ENCODE measurements at places on chromosomes 16 and 17.
A peak's percentile ranks its signal among the peaks of the same experiment; 100 is the strongest.

DNA sequence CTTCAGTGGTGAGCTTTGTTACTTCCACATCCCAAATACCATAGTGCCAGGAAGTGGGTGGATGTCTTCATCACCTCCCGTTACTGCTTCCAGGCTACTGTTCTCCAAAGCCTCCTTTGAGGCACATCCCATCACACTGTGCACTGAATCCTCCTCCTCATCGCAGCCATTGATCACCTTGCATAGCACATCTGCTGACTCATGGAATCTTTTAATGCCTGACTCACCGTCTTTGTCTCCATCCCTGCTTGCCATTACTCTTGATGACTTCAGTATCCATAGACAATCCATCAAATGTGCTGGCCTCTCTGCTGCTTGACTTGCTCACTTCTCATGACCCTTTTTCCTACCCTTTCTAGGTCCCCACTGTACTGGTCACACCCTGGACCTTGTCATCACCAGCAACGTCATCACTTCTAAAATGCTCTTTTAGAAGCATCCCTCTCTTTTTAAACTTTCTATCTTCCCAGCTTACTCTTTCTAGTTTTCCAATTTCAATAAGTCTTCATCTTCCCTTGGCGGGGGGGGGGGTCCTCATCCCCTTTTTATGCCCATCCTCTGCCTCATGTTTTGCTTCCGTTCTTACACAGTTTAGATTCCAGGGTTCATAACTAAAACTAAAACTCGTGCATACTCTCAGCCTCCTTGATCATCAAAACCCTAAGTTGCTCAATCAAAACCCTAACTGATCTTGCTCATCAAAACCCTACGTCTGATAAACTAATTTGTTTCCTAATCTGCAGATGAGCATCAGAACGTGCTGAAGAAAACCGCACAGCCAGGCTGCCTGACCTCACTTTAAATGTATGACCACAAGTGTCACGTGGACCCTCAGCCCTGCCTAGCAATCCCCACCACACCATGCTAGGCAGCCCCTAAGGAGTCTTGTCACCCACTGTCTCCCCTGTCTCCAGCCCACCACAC lies 289.7 kb upstream of the ZFHX3 start:
- no peak for DNase-seq

DNA sequence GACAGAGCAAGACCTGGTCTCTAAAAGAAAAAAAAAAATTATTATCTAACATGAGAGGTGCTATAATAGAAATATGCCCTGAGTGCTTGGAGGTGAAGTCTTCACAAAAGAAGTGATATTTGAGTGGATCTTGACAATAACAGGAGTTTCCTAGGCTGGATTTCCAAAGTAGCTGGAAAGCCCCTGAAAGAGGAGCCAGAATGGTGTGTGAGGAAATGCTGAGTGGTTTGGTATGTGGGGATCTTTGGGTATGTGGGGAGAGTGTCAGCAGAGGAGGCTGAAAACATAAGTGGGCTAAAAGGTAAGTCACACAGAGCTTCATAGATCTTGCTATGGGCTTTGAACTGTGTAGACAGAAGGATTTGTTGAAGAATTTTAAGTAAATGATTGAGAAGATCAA lies 100.1 kb downstream of the YPEL2 start:
- no peak for DNase-seq

DNA sequence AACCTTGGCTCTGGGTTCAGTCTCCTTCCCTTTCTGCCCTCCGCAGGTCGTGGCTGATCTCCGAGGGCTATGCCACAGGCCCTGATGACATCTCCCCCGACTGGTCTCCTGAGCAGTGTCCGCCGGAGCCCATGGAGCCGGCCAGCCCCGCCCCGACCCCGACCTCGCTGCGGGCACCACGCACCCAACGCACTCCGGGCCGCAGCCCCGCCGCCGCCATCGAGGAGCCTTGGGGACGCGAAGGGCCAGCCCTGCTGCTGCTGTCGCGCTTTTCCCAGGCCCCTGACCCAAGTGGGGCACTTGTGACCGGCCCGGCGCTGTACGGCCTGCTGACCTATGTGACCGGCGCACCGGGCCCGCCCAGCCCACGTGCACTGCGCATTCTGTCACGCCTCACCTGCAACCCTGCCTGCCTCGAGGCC lies 5.1 kb downstream of the ARMC5 start:
- no peak for DNase-seq

DNA sequence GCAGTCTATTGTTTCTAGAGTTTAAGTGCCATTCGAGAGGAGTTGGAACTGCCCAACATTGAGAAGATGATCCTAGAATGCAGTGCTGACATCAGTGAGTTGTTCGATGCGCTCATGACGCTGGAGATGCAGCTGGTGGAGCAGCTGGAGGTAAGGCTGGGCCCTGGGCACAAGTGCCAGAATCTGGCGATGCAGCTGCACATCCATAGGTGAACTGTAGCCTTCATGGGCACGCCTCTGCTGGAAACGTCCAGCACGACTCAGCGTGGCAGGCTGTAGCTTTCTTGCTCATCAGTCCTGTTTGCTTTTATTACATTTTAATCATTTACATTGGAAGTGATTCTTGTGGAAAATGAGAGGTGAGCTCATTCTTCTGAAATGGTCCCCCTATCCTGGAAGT lies 31.7 kb downstream of the DRC3 start:
- no peak for DNase-seq

GRCh38 chr16:87933140-87933495 lies 3.2 kb downstream of the CA5A start:
- no peak for DNase-seq

GRCh38 chr17:56506349-56506748 lies 87.2 kb upstream of the NOG start:
- DNase-seq = no peak

GRCh38 chr16:12646490-12647274 lies 157.0 kb downstream of the CPPED1 start:
- DNase-seq = no peak

GRCh38 chr16:54588026-54588425 lies 301.4 kb upstream of the IRX3 start:
- no peak for DNase-seq

- no peak for DNase-seq
These were observed 2.2 kb upstream of the TOX3 start for GRCh38 chr16:52549011-52549692.

DNA sequence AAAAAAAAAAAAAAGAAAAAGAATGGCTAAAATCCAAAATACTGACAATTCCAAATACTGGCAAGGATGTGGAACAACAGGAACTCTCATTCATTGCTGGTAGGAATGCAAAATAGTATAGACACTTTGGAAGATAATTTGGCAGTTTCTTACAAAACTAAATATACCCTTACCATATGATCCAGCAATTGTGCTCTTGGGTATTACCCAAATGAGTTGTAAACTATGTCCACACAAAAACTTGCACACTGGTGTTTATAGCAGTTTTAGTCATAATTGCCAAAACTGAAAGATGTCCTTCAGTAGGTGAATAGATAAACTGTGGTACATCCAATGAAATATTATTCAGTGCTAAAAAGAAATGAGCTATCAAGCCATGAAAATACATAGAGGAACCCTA lies 8.5 kb upstream of the MEIOC start:
- no peak for DNase-seq

DNA sequence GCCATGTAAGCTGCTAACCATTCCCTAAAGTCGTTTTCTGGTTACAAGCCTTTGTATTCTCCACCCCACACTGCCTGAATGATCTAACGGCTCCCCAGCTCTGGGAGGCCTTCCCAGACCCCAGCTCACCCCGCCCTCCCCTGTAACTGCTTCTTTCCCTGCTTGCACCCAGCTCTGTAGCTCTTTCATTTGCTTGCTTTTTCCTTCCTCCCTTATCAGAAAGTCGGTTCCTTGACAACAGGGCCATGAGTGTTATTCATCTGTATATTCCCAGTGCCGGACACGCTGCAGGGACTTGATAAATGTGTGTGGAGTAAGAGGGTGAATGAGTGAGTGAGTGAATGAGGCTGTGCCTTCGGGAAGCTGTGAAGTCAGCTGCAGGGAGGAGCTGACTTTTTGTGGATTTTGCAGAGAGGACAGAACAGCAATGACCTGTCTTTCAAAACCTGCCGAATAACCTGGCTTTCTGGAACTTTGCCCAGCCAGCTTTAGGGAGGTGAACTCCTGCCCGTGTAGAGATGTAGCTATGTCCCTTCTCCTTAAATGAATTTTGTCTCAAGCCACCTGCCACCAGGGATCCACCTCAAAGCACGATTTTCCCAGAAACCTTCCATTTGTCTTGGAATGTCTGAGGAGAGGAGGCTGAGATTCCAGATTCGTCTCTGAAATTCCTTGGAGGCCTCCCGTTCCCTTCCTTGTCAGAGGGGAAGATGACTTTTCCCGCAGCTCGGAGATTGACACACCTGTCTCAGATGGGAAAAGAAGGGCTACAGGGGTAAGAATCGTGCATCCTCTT lies 20.0 kb upstream of the CACNG4 start:
- no peak for DNase-seq

DNA sequence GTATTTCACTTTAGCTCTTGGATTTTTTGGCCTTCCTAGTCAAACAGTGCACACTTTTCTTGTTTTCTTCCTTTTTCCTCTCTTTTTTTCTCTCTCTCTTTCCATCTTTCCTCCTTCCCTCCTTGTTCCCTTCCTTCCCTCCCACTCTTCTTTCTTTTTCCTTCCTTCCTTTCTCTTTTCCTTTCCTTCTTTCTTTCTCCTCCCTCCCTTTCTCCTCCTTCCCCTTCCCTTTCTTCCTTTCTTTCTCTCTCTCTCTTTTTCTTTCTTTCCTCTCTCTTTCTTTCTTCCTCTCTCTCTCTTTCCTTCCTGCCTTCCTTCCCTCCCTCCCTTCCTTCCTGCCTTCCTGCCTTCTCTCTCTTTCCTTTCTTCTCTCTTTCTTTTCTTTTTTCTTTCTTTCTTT lies 181.6 kb upstream of the ELAC2 start:
- no peak for DNase-seq

- no peak for DNase-seq
These were observed 17.0 kb downstream of the SLC38A10 start for GRCh38 chr17:81277946-81278693.

GRCh38 chr17:15278924-15279477 lies 13.9 kb upstream of the PMP22 start:
- no peak for DNase-seq

- no peak for DNase-seq
These were observed 120.2 kb upstream of the HLF start for GRCh38 chr17:55144518-55144917.

- no peak for DNase-seq
These were observed 46.2 kb downstream of the HSD17B2 start for GRCh38 chr16:82081264-82081663.

DNA sequence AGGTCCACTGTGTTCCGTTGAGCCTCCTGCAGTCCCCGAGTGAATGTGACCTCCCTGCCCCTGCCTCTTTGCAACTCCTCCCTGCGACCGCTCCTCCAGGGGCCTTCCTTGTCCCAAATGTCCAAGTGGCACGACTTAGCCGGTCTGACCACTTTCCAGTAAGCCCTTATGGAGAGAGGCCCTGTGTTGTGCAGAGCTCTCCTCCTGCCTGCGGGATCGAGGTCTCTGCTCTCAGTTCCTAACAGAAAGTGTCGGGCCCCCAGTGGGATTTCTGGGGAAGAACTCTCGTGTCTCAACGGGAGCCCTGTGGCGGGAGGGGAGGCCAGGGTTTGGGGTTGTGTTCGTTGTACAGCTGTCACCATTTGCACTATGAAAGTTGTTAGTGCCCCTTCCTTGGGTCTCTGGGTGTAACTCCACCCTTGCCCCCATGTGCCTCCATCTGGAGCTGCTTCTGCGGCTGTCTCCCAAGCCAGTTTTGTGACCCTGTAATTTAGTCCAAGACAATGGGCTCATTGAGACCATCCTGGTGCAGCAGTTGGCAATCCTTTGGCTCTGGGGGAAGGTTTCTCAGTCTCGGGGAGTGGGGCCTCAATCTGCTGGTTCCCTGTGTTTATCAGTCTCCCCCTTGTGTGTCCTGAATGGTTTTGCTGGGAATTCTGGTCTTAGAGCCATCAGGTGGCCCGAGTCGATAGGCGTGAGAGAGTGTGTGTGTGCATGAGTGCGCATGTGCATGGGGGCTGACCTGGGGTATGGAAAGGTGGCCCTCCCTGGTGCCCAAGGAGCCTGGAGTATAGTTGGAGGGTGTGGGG lies 234.5 kb downstream of the SEC14L1 start:
- no peak for DNase-seq

GRCh38 chr16:3837851-3838586 lies 42.5 kb downstream of the CREBBP start:
- DNase-seq = no peak

- DNase-seq = no peak
These were observed 306.6 kb downstream of the MAF start for GRCh38 chr16:79293836-79294460.

GRCh38 chr16:89972244-89973234 lies 24.0 kb downstream of the DEF8 start:
- DNase-seq = peak; percentile 85

- no peak for DNase-seq
These were observed 262.2 kb upstream of the PMFBP1 start for GRCh38 chr16:72434159-72434558.

DNA sequence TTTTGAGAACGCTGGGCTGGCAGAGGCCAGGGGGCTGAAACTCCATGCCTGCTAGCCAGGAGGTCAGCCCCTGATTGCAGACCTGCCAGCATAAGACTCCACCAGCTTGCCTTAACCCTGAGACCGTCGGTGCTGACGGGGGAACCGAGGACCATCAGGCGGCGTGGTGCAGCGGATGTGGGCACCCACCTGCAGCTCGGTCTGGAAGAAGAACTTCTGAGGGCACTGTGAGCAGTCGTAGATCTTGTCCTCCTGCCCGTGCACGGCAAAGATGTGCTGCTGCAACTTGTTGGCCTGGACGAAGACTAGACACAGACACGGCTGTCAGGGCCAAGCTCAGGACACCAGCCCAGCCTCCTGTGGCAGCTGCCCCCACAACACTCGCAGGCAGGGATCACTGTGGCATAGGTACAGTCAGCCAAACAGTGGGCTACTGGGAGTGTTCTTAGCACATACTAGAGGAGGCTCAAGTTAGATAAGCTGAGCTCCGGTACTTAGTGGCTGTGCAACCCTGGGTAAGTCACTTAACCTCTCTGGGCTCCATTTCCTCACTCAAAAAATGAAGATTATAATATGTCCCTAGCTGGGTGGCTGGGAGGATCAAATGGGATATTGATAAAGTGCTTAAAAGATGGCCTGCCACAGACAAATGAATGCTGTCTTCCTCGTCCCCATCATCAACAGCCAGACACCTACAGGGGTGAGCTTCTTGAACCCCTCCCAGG lies 150.0 kb downstream of the C16orf78 start:
- DNase-seq = no peak

DNA sequence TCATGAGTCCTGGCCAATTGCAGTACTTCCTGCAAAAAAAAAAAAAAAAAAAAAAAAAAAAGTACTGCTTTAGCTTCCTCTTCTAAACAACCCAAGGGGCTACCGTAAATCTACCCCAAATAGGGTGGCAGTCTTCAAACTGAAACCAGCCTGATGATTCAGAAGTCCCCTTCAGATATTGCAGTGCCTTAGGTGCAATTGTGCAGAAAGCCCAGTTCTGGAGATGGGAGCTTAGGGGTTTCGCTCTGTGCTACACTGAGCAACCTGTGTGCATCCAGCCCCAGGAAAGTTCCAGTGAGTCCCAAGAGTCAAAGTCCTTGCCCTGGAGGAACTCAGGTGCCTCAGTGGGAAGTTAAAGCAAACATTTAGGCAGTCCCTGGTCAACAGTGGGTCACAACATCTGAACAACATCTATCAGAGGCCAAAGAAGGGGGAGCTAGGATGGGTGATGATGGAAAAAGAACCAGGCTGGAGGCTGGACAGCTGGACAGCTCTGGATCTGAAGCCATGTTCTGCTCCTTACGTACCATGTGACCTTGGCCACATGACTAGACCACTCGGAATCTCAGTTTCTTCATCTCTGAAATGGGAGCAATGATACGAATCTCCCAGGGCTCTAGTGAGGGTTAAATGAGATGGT lies 6.7 kb upstream of the CIITA start:
- DNase-seq = no peak
